ENCODE measurements at places on chromosomes 2 and 18.

GRCh38 chr18:13532406-13533075 lies 193.8 kb downstream of the FAM210A start:
- no peak for DNase-seq

- DNase-seq = peak; percentile 92
These were observed 389.0 kb downstream of the SOX11 start for GRCh38 chr2:6080932-6081753.

GRCh38 chr18:9850309-9850708 lies 35.5 kb upstream of the TXNDC2 start:
- no peak for DNase-seq

DNA sequence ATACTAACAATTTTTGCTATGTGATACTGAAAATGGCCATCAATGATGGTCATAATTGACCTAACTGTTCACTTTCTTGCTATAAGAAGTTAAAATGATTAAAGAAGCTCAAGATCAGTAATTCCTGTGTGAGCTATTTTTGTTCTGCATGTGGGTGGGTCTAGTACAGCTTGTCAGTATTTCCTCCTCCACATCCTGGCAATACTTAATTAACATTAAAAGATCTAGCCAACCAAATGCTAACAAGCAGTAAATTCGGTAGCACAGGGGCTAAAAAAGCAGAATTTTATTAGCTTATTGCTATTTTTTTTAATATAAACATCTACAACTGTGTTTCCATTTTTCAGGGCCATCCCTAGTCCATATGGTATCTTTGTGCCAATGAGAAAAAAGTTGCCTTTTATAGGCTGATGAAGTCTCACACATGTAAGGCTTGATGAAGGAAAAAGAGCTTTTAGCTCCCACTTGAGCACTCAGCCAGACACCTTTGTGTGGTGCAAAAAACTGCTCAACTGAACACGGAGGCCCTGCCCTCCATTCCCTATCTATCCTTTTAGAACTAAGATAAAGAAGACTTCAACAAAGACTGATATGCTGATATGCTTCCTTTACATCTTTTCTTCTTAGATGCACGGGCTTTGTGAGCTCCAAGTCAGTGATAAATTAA lies 4.9 kb upstream of the PNO1 start:
- no peak for DNase-seq

- no peak for DNase-seq
These were observed 109.1 kb downstream of the RTP5 start for GRCh38 chr2:241978670-241979069.

DNA sequence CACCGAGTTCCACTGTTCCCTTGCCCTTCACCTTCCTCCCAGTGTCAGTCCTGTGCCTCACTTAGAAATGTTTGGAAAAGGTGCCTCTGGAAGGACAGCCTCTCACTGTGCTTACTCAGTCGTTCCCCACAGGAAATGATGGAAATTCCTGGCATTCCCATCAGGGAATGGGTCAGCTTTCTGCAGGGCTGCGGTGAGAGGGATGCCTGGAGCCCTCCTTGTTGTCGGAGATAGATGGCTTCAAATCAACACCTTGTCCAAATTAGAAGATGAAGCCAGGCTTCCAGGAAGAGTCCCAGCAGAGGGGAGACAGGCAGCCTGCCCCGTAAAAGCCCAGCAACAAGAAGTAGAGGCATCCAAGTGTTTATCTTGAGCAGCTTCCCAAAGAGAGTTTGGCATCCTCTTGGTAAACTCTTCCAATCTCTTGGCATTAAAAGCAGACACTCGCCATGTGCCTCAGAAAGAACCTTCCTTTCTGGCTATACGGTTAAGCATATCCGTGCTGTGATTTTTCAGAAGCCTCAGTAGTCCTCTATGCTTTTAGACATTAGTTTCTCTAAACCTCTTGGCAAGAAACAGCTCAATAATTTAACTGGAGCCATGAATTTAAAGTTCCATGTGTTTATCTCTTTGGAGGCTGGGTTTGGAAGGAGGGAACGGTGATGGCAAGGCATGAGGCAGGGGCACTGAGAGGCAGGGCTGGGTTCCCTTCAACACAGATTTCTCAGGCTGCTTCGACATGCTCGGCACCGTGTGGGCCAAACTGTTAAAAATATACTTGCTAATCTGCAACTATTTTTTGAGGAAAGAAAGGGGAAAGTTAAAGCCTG lies 25.1 kb downstream of the COLEC12 start:
- DNase-seq = no peak

- no peak for DNase-seq
These were observed 20.1 kb upstream of the WIPF1 start for GRCh38 chr2:174617718-174618117.

- peak; percentile 76 for DNase-seq
These were observed 2.1 kb downstream of the LBH start for GRCh38 chr2:30233271-30234009.

GRCh38 chr18:39705362-39705761 lies 2139.8 kb upstream of the CELF4 start:
- no peak for DNase-seq

DNA sequence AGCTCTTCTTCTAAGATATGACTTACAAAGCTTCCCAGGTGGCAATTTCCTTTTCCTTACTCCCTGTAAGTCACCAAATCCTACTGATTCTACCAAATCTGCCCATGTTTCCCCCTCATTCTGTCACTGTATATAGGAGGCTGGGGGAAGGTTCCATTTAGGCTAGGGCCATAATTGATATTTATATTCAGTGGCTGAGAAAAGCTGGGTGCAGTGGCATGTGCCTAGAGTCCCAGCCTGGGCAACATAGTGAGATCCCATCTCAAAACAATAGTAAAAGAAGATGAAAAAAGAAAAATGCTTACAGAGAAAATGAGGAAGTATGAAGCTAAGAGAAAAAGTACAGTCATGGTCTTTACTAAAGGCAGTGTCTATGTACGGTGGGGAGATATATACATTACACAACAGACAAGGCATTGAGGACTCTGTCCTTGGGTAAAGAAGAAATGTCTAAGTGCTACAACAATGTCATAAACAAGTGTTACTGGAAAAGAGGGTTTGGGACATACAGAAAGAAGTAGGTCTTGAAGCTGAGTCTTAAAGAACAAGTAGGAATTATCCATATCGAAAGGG lies 4.8 kb downstream of the CWC22 start:
- no peak for DNase-seq

DNA sequence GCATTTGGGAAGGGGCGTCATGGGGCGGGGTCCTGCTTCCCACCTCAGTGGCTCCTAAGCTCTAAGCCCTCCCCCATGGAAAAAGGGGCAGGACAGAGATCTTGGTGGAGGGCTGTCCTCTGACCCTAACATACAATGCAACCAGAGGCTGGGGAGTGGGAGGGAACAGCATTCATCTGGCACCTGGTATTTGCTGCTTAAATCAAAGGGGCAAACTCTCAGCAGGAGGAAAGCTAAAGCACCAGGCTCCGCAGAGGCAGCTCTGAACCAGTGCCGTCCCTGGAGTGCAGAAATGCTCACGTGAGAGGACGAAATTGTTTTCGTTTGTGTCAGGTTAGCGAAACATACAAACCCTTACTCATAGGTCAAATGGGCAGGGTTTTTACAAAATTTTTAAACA lies 92.7 kb upstream of the PXDN start:
- DNase-seq = no peak

DNA sequence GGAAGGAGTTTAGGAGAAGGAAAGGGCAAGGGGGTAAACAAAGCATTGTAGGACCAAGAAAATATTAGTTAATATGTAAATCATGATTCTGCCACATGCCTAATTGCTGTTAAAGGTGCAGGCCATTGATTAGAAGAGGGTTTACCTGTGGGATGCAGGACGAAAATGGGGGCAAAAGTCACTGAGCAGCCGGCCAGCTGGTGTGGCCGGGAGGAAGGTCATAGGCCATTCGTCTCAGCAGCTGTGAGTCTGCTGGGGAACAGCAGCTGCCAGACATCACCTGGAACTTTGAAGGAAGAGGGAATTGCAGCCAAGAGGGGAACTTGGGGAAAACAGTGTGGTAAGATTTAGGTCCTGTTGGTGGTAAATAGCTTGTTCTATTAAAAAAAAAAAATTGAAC lies 184.4 kb downstream of the DYSF start:
- DNase-seq = no peak

GRCh38 chr2:20093263-20094141 lies 42.1 kb upstream of the LAPTM4A start:
- peak; percentile 66 for DNase-seq

DNA sequence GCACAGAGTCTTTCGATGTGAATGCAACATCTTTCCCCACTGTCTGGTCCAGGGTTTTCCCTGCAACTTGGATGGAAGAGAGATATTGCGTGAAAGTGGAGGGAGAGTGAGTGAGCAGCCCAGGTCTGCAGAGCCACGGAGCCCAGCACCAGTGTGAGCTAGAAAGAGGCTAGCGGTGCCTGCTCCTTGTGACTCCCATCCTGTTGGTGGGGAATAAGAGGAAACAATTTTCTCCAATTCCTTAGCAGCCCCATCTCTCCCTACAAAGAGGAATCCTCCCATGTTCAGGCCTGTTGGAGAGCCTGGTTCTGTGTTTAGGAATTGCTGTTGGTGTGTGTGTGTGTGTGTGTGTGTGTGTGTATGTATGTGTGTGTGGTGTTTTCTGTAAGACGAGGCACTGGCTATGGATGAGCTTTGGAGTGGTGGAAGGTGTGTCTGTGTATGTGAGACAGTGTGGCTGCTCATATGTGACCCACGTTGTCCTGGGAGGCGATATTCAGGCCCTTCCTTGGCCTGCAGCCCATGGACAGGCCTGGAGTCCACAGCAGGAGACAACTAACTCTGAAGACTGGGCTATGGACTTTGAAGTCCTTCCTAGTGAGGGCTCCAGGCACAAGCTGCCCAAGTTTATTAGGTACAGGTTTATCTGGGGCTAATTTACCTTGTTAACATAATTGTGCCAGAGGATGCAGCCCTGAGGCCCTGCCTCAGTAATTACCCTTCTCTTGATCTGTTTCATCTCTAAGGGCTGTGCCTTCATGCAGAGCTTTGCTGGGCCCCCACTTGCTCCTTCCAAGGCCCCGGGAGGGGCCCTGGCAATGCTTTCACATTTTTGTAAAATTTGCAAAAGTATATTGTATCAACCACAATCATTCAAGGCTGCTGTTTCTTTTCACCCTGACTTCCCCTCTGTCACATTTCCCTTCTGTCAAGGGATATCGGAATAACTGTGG lies 88.6 kb upstream of the HAAO start:
- DNase-seq = no peak

GRCh38 chr18:2716394-2717326 lies 61.1 kb downstream of the SMCHD1 start:
- DNase-seq = no peak

DNA sequence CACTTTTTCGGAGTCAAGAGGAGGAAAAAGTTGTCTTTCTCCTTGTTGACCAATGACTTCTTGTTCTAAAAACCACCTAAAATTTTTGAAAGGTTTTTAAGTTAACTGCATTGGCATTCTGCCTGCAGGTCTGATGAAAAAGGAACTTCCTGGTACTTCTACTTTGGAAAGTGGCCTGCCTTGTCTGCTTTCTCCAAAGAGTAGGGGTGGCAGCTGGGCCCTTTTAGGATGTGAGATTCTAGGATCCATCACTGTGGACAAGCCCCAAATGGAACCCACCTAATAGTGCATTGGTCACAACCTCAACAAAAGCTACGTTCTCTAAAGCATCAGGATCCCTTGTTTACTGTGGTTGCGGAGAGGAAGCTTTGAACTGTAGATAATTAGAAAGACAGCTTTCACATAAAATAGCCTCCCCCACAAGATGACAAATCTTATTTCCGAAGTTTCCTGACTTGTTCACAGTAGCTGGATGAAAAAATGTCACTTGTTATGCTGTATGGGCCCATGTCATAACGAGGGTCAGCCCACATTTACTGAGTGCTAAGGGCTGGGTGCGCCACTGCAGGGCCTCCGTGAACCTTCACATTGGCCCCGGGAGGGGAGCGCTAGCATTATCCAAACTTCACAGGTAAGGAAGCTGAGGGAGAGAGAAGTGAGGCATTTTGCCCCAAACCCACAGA lies 17.4 kb downstream of the ASPRV1 start:
- no peak for DNase-seq

DNA sequence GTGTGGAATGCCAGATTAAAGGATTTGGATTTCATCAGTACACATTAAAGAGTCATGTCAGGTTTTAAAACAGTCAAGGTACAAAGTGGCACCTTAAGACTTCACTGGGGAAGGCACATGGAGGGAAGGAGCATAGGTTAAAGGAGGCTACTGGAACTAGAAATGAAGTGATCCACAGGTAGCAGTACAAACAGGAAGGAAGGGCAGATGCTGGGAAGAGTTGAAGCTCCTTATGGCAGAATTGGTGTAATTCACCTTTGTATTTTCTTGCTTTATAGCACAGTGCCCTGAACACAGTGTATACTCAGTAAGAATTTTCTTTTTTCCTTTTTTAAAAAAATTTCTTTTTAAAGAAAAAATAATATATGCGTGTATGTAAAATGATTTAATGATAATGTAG lies 177.1 kb downstream of the BABAM2 start:
- DNase-seq = no peak

GRCh38 chr2:234863043-234863934 lies 88.5 kb upstream of the SH3BP4 start:
- DNase-seq = peak; percentile 62

DNA sequence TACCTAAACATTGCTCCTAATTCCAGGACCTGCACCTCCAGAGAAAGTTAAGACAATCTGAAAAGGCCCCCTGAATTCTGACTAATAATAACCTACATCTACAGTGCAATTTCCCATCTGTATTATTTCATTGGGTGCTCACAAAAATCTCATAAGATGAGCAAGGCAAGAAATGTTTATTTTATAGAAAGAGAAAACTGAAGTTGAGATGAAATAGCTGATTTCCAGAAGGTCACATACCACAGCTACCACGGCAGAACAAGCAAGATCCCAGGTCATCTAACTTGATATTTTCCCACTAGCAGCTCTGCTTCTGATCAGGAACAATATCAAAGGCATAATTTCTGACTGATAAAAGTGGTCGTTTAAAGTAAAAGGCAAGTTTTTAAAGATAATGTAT lies 105.8 kb upstream of the COL5A2 start:
- DNase-seq = no peak

DNA sequence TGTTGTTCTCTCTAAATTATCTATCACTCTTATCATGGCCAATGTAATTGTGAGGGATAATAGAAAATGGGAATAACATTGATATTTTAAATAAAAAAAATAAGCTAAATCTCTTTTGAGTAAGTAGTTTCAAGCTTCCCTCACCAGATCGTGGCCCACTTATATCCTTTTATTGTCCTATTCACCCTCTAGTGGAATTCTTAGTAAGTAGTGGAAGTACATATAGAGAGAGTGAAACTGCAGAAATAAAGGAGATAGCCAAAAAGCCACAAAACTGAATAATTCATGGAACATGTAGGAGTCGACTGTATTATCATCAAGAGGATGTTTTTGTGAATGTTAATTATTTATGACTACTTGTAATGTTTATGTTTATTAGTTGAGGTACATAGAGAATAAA lies 66.1 kb upstream of the DTNA start:
- DNase-seq = no peak

DNA sequence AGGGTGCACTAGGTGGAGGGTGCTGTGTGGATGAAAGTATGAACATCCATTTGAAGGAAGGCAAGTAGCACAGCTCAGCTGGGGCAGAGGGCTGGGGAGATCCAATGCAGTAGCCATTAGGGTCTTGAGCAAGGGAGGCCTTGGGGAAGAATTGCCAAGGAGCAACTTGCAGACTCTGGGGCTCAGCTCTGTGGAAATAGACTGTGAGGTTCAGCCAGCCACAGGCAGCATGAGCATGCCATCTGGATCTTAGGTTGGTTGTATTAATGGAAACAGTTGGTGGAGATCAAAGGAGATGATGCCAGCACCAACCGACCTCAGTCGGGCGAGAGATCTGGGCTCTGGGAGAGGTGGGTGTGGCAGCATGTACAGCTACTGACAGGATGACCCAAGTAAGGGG lies 5.6 kb downstream of the ZAP70 start:
- no peak for DNase-seq

- no peak for DNase-seq
These were observed 188.1 kb downstream of the ARL4C start for GRCh38 chr2:234308813-234309195.

- no peak for DNase-seq
These were observed 23.3 kb downstream of the MRO start for GRCh38 chr18:50796495-50796894.

Data from NCI-H524 (cell line).